ENCODE measurements at places on chromosomes 6 and 20.

GRCh38 chr6:268394-268935 lies 23.8 kb upstream of the DUSP22 start:
- DNase-seq: no peak

DNA sequence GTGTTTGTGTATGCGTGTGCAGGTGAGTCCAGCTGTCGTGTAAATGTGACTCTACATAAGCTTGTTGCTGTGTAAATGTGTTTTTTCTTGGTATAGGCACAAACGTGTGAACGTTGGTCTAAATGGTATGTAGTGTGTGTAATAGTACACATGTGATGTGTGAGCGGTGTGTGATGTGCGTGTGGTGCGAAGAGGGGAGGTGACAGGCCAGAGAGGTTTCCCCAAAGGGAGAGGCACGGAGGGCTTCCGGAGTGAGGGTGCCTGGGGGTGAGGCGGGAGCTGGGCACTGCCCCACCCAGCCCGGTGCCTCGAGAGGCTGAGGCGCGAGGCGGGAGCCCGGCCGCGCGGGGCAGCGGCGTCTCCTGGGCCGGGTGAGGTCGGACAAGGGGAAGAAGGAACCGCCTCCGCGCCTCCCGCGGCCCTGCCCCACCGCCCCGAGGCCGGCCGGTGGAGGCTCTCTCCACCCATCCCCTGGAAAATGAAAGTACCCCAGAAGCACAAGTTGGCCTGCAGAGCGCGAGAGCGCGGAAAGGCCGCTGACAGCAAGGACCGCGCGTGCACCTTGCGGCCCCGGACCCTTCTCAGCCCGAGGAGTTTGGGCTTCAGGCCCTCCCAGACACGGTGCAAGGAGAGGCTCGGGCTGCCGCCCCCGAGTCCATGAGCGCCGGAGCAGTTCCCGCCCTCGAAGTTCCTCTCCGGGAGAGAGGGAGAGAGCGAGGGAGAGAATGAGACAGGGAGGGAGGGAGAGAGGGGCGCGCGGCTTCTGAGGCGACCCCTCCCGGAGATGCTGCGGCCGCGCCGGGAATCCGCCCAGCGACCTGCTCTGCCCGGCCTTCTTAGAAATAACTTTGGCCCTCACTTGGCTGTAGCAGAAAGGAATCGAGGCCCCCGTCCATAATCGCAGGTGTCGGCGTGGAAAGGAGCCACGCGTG lies 43.2 kb upstream of the OSTM1 start:
- no peak for DNase-seq

DNA sequence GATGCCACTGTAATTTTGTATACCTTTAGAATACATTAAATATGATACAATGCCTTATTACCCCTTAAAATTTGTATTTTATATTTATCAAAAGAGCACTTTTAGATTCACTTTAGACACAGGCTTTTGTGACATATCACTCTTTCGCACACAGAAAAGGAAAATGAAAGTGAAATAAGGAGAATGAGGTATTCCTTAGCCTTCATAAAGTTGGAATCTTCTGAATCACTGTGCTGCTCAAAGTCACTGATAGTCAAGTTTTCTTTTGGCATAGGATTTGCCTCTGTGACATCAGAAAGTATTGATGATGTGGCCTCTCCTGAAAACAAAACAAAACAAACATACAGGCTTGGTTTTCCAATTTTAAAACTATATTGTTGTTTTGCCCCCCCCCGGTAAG lies 1097.1 kb downstream of the KIF16B start:
- DNase-seq: no peak

- no peak for DNase-seq
Measured at GRCh38 chr6:135002974-135003703, 51.5 kb downstream of the HBS1L start.

- DNase-seq: no peak
Measured at GRCh38 chr20:7843613-7844012, 96.6 kb downstream of the HAO1 start.

- no peak for DNase-seq
Measured at GRCh38 chr6:33297956-33298772, 578 bp downstream of the RGL2 start.

DNA sequence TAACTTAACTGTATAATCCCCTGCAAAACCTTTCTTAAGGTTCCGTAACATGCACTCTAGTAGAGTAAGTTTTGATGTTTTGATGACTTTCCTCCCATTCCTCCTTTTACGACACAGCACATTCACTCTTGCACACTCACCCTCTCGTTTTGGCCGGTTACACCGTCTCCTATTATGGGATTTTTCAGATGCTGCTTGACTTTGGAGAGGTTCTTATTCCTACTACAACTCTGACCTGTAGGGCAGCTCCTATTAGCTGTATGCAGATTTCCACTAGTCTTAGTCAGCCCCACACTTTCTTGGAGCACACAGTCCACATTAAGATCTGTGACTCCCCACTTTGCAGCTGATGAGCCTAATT lies 223.7 kb upstream of the SYNCRIP start:
- no peak for DNase-seq

DNA sequence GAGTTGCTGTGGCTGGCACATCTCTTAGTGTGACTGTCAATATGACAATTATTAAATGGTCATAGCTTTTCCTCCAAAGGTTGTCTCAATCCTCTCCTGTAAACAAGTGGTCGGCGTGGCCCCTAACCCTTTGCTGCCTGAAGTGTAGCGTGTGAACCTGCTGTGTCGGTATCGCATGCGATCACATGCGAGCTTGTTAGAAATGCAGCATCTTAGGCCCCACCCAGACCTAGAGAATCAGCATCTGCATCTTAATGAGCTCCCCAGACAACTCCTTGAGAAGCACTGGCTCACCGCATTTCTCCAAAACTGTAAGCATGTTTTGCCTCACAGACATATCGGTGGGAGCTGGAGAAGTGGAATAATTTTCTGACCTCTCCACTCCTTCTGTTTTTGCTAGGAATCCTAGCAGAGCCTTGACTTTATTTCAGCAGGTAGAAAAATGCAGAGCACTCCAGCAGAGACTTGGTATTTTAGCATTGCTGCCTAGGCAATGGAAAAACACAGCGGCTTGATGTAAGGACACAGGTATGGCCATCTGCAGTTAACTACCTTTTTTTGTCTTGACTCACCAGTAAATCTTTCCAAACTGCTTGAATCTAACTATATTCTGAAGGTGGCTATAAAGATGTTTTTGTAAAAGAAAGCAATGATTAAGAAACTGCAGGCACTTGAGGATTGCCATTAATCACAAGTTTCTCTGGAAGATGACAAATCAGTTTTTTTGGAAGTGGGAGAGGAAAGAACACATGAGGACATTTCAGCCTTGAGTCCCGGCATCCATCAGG lies 67.6 kb downstream of the PSMG4 start:
- DNase-seq: no peak

DNA sequence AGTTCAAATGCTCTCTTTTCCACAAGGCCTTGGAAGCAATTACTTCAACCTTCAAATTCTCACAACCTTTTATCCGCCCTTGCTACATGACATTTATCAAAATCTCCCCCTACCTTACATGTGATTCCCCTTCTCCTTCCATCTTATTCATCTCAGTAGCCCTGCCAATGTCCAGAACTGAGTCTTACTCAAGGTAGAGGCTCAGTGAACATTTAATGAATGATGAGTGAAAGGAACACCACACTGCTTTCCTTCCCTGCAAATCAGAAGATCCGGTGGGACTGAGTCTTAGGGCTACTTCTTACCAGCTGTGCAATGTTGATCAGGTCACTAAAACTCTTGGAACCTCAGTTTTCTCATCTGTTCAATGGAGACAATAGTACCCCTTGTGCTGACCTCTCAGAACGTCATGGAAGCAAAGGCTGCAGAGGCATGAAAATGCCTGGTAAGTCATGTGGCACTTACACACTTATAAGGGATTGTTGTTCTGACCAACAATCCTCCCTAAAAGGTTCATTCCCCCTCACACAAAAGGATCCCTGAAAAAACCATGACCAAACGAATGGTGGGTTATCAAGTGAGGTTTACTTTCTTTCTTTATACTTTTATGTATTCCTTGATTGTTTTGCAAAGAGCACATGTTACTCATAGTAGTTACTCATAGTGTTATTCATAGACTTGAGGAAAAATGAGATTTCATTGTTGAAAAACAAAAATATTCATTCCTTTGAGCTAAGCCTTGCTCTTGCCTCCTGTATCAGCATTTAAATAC lies 6.5 kb downstream of the MDGA1 start:
- no peak for DNase-seq

DNA sequence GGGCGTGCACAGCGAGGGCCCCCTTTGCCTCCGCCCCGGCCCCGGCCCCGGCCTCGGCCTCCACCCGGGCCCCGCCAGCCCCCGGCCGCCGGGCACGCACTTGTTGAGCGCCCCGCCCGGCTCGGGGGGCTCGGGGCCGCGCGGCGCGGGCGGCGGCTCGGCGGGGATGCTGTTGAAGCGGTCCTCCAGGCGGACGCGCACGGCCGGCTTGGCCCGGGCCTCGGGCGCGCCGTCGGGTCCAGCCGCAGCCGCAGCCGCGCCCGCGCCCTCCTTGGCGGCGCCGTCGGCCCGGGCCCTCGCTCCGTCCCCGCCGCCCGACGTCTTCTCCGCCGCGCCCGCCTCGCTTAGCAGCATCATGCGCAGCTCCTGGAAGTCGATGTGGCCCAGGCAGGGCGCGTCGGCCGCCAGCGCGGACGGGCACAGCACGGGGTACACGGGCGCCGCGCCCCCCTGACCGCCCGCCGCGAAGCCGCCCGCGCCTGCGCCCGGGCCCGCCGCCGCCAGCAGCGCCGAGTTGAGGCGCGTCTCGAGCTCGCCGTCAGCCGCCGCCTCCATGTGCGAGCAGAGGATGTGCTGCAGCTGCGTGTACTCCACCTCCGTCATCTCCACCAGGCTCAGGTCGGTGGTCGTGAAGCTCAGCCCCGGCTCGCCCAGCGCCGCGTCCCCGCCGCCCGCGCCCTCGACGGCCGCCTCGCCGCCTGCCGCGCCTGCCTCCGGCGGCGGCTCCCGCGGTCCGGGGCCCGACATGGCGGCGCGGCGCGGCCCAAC lies 514 bp downstream of the TCFL5 start:
- DNase-seq: no peak

GRCh38 chr6:77740380-77740779 lies 87.5 kb downstream of the MEI4 start:
- DNase-seq: no peak

GRCh38 chr6:76166297-76166696 lies 93.8 kb upstream of the IMPG1 start:
- DNase-seq: no peak

- no peak for DNase-seq
Measured at GRCh38 chr6:100378576-100378975, 86.1 kb downstream of the SIM1 start.

DNA sequence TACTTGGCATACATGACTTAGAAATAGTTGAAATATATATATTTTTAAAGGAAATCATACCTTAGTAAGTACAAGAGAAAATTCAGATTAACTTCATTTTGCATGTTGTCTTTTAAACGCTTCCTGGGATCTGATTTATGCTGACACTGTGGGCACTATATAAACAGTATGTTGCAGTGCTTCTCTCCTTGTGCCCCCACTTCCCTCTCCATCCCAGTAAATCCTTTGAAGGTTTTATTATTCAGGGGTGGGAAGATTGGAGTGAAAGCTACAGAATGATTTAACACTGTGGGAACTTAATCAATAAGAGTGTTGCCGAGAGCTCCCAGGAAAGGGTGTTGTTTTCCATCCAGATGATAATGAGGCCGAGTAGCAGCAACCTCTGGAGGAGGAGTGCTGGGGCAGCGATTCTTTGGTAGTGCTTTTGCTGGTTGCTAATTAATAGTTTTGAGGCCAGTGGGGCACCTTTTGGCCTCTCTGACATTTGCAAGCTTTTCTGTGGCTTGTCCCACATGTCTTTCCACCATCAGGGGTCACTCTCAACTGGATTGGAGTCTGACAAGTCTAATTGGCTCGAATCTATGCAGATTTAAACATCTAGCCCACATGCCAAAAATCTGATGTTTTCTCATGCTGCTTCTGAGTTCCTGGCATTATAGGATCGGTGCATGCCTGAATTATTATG lies 183.0 kb upstream of the MMS22L start:
- DNase-seq: no peak

DNA sequence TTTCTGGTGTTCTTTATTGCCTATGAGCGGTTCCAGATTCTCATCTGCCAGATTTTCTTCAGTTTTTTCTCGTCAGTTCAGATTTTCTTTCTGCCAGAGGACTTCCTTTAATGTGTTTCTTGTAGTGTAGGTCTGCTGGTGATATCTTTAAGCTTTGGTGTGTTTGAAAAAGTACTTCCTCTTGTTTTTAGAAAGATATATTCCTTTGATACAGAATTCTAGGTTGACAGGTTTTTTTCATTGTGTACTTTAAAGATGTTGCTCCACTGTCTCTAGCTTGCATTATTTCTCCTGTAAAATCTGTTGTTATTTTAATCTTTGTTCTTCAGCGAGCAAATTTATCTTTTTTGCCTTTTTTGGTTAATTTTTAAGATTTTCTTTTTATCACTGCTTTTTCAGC lies 36.9 kb downstream of the ASXL1 start:
- no peak for DNase-seq
